ENCODE measurements at places on chromosomes 12 and 14.
A peak's percentile ranks its signal among the peaks of the same experiment; 100 is the strongest.

- DNase-seq, result peak; percentile 58
Measured at GRCh38 chr14:24052656-24053547, 1.1 kb downstream of the CARMIL3 start.

DNA sequence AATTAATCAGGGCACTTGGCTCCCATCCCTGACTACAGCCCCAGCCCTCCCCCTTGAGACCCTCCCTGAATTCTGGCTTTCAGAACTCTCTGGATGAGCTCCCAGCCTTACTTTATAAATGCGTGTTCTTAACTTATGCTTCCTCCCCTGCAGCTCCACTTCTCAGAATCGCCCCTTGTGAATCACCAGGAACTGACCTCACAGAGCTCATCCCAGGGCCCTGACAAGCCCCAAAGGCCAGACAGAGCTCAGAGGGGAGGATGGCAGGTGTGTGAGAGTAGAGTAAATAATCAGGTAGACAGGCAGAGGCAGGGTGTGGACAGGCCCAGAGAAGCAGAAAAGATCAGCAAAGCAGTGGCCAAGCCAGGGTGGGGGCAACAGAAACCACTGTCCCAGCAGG is 68.2 kb upstream of the FOXN3 start:
- no peak for DNase-seq

- DNase-seq, result no peak
Measured at GRCh38 chr12:109680264-109681005, 33.2 kb upstream of the FAM222A start.

- peak; percentile 7 for DNase-seq
Measured at GRCh38 chr12:21615431-21615830, 10.8 kb upstream of the GYS2 start.

- DNase-seq, result no peak
Measured at GRCh38 chr12:52428121-52428520, 6.0 kb downstream of the KRT75 start.

All from activated T-cell treated with anti-CD3 and anti-CD28 coated beads, Interleukin-2, amount 50 U/mL, for 4 hours (primary cell).